Activated T-cell treated with anti-CD3 and anti-CD28 coated beads for 24 hours (primary cell): ENCODE measurements at places on chromosomes 12 and 14.
A peak's percentile ranks its signal among the peaks of the same experiment; 100 is the strongest.

DNA sequence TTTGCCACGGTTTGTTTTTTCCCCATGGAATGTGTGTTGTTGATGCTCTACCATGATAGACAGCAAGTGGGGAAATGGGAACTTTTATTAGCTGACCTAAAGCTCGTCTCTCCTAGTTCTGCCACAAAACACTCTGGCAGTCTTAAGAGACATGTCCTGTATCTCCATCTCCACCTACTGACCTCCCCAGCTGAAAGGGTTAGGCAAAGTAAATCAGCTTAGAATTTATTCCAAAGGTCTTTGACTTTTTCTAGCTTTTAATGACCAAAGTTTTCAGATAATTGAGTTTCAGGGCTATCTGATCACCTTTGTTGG, 9.4 kb upstream of the ADIPOR2 start:
- no peak for DNase-seq

- DNase-seq: peak; percentile 20
Measured at GRCh38 chr12:109053382-109054123, 1.2 kb downstream of the USP30 start.

GRCh38 chr14:22479776-22480464, 109.1 kb downstream of the DAD1 start:
- DNase-seq: no peak

- no peak for DNase-seq
Measured at GRCh38 chr12:129901254-129901653, 2.6 kb downstream of the TMEM132D start.

- DNase-seq: no peak
Measured at GRCh38 chr12:30178916-30179315, 395.2 kb upstream of the TMTC1 start.

DNA sequence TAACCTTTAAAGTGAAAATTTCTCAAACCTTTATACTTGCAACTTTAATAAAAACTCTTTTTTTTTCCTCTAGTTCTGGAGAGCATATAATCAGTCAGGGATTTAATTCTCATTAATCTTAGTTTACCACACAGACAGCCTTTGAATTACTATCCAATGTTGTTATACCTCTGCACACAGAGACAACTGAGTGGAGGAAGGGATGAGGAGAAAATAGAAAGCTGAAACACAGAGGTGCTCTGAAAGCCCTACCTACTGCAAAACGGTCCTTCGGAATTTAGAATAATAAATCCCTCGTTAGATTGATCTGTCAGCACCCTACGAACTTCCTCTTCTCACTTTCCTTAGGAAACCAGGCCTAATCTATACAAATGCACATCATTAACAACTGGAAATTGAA, 122.1 kb downstream of the STXBP6 start:
- DNase-seq: no peak
